ENCODE measurements at places on chromosomes 5 and 9.

DNA sequence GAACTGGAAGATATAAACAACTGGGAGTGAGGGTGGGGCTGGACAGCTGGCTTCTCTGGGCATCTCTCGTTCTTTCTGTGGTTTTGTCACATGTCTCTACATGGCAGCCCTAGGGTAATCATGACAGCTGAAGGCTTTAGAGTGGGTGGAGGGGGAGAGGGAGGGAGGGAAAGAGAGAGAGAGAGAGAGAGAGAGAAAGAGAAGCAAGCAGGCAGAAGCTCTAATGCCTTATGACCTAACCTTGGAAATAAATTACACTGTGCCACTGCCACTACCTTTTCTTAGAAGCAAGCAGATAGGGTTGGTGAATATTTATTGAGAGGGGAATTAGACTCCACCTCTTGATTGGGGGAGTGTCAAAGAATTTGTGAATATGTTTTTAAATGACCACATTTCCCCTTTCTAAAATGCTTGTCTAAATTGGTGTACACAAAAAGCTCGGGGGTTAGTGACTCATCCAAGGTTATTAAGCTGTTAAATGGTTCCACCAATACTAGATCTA is 2.6 kb upstream of the DAPK1 start:
- DNase-seq: peak; percentile 54

DNA sequence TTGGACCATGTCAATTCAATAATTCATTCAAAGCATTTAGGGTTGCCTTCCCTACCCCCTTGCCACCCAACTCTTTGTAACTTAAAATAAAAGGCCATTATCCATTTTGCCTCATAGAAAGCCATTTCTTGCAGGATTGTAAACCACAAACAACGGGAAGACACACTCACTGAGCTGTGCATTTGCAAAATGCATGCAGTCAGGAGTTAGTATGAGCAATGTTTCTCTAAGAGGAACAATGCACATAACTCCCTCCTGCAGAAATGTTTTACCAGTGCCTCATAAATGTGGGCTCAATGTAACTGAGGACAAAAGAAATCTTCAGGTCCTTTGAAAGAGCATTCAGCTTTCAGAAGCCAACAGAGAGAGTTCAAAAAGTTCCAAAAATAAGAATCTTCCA is 98.5 kb upstream of the ABCA1 start:
- DNase-seq: peak; percentile 6

DNA sequence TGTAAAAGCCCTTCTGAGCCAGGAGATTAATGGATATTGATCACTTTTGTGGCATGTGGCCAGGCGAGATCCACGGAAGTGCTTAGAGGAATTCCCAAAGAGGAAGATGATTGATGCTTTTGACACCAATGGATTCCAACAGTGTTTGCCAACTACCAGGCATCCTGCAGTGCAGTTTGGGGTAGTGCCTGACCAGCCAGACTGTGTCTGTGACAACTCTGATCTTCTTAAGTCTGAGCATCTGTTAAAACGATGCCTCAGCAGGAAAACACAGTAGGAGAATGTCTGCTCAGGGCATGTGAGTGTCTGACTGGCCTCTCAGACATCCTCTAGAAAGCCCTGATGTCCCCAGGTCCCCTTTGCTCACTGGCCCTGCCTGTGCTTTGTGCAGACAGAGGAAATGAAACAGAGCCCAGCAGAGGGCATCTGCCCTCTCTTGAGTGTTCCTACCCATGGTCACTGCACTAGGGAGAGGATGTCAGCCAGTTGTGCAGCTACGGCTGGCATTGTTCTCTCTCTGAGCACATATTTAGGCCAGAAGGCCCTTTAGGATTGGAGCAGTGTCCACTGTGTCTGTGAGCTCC is 57.0 kb downstream of the TRPC7 start:
- no peak for DNase-seq

GRCh38 chr5:31285025-31285424 is 91.5 kb downstream of the CDH6 start:
- DNase-seq: no peak

DNA sequence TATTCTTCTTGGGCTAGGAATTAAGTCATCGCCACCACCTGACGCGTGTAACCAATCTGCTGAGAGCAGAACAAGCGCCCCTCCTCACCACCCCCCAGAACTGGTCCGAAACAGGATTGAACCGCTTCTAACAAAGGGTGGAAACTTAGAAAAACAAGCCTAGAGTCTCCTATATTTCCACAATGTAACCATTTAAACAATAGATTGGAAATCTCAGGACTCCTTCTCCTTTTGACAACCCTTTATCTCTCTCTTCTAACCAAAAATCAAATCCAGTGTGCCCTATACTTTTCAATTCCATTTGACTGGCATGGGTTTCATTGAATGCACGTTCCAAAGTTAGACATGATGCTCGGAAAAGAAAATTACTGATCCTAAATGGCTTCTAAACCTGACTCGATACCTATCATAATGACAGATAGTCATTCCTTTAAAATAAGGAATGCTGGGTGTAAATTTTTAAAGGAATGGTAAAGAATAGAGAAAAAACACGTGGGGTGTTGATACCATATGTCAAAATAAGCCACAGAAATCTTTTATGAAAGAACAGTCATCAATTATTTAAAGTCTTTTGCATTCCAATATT is 1.2 kb downstream of the ARRDC3 start:
- DNase-seq: peak; percentile 78

- DNase-seq: no peak
Observed at GRCh38 chr9:126160067-126160853, 166.4 kb upstream of the MVB12B start.

- no peak for DNase-seq
Observed at GRCh38 chr9:124934290-124934689, 6.6 kb downstream of the GOLGA1 start.

- no peak for DNase-seq
Observed at GRCh38 chr5:75856056-75856455, 138.8 kb upstream of the POC5 start.

DNA sequence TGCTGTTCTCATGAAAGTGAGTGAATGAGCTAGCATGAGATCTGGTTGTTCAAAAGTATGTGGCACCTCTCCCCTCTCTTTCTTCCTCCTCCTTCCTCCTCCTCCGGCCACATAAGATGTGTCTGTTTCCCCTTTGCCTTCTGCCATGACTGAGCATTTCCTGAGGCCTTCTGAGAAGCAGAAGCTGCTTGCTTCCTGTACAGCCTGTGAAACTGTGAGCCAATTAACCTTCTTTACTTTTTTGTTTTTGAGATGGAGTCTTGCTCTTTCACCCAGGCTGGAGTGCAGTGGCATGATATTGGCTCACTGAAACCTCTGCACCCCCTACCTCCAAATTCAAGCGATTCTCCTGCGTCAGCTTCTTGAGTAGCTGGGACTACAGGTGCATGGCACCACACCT is 6.1 kb downstream of the S100Z start:
- DNase-seq: no peak

DNA sequence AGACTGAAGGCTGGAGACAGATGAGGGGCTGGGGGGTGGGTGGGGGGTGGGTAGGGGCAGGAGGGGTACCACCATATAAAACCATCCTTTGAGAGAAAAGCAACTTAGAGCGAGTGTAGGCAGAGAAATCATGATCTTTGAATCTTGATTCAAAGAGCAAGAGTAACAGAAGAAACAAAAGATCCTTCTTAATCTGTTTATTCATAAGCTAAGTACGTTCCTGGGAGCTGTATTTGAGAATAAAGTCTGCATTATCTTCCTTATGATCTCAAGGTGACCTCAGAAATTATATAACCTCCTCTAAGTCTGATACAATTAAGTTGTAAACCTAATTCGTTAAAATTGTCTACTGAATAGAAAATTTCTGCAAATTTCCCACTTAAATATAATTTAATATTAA is 558.8 kb downstream of the NR2F1-AS1 start:
- no peak for DNase-seq

DNA sequence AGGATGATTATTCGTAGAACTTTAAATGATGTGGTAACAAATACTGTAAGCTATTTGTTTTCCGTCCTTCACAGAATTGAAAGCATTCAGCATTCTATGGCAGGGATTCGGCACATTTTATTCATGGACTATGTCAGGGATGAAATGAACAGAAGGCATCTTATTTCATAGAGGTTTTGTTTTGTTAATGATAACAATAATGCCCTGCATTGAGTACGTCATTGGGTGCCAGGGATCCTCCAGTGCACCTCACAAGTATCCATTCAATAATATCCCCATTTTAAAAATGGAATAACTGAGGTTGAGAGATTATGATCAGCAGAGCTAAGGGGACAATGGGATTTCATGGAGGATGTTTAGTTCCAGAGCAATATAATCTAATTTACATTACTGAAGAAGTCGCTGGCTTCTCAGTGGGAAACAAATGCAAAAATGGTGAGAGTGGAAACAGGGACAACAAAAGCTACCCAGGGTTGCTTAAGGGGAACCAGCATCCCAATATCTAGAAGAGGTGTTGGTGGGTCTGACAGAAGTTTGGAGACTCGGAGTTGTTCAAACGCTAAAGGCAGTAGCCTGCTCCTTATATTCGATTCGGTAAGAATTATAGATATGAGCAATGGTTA is 985.7 kb upstream of the WWC1 start:
- no peak for DNase-seq

DNA sequence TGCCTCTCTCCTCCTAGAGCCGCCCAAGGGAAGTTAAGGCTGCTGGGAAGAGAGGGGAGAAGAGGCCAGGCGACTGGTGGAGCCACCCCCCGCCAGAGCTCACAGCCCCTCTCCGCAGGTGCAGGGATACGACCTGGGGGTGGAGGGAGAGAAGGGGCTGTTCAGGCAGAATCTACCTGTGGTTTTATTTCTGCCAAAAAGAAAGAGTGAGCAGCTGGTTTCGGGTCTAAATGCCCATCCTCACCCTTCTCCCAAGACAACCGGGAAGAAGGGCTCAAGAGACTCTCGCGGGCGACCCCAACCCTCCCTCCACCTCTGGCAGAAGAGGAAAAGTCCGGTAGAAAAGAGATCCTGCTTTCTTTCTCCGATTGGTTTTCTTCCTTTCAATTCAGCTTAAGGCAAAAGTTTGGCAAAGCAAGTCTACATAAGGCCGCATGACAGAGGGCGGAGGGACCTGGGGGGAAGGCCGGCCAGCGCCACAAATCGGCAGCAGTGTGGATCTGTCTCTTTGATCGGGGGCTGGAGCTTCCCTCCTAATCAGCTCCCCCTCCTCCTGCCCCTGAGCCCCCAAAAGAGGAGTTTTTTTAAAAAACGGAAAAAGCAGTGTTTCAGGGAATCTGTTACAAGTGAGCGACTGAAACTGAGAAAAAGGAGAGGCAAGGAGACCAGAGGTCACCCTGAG is 16.3 kb downstream of the FAM78A start:
- no peak for DNase-seq

DNA sequence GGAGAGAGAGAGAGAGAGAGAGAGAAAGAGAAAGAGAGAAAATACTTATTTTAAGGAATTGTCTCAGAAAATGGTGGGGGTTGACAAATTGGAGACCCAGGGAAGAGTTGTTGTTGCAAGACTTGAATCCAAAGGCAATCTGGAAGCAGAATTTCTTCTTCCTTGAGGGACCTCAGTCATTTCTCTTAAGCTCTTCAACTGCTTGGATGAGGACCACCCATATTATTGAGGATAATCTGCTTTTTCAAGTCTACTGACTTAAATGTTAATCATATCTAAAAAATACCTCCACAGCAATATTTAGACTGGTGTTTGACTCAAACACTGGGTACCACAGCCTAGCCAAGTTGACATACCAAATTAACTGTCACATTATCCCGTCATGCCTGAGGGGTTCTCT is 2.9 kb downstream of the CDKN2B-AS1 start:
- no peak for DNase-seq

DNA sequence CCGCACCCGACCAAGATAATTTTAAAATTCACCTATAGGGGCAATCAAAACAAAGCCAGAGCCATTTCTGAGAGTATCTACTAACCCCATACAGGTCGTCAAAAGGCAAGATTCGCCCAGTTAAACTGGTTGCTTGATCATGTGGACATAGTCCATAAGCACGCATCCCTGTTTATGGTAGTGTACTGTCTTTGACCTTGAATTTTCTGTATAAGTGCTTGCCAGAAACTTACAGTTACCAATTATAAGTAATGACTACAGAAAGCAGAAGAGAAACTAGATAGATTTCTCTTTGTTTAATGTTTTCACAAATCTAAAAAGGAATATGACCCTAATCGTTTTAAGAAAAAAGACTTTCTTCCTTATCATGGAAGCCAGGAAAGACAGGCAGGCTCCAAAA is 25.6 kb downstream of the SLC31A1 start:
- DNase-seq: no peak

DNA sequence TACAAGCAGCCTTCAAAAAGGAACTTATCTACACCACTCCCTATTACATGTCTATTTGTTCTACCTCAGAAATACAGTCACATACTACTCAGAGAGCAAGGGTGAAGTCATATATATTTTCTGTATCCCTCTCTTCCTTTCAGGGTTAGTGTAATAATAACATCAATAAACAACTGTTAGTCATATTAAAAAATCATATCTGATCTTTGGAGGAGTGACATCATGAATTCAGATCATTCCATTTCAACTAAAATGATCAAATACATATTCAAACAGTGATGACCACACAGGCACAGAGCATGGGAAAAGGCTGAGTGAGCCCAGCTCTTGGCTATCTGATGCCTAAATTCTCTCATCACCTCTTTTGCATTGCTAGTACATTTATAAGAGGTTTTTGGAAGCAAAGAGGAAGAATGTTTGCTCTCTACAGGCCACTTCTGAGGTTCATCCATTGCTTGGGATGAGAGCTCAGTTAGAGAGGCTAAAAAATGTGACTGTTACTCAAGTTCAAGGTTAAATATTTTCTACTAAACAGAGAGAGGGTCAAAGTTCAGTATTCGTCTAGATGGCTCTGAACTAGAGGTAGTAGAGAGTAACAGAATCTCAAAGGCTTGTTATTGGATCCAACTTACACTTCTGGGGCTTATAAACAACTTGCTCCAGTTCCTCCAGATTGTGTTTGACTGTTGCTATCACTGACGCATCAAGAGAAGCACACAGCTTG is 39.0 kb downstream of the RIGI start:
- DNase-seq: no peak

GRCh38 chr9:26812217-26812616 is 80.4 kb downstream of the CAAP1 start:
- DNase-seq: no peak

GRCh38 chr5:132012371-132013005 is 1.0 kb upstream of the ACSL6 start:
- DNase-seq: peak; percentile 47

DNA sequence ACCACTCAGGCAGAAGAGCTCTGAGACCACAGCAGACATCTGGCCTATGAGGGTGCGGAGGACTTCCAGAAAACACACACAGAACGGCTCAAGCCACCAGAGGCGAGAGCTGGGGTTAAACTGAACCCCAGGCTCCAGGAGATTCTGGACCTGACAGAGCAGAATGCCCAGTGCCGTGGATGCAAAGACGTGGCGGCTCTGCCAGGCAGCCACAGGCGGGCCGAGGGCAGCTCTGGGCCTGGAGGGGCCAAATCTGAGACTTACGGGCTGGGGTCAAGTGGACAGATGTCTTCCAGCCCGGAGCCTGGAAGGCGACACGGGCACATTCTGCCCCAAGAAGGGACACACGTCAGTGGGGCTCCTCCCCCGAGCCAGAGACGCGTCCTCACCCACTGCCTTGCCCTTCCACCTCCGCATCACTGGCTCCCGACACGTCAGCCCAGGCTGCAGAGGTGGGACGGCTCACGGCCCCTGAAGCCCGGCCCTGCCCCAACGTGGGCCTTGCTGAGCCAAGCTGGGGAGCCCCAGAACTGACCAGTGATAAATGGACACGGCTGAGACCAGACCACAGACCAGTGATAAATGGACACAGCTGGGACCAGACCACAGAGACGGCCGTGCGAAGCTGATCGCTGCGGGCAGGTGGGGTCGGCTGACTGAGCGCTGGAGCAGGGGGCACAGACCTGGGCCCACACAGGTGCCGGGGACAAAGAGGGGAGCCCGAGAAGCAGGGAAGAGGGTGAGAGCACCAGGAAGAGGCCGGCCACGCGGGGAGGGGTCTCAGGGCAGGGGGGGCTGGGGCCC is 40.9 kb upstream of the NSMF start:
- no peak for DNase-seq
